Panc1 (cell line): ENCODE measurements at places on chromosomes 12 and 14. TPM values are rescaled to one million over a fixed set of nuclear protein-coding genes. Genes with fewer than 3 reads are reported as not detected.

DNA sequence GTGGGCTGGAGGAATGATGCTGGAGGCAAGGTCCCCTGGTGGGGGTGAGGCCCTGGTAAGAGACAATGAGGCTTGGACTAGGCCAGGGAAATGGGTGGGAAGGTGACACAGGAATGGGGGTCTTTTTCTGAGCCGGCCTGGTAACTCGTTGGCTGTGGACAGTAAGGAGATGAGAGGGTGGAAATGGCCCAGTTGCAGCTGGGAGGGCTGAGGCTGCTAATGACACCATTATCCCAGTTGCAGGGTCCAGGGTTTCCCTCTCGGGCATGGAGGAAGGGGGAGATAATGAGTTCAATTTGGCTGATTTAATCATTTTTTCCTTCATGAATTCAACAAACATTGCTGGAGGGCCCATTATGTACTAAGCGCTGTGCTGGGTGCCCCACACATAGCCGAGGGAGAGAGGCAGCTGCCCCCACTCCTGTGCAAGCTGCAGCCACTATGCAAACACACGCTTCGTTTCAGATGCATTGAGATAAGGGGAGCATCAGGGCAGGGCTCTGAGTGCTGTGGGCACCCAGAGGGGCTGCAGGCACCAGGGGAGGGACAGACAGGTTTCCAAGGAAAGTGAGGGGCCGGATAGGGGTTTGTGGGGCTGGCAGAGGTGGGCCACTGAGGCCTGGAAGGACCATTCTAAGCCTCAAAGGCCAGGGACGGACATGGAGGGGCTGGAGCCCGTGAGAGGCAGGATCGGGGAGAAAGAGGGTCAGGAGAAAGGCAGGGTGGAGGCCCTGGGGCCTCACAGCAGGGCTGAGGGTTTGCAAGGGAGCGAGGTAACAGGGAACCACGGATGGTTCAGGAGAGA is 43.2 kb upstream of the MEG3 start:
- no peak for DNase-seq

DNA sequence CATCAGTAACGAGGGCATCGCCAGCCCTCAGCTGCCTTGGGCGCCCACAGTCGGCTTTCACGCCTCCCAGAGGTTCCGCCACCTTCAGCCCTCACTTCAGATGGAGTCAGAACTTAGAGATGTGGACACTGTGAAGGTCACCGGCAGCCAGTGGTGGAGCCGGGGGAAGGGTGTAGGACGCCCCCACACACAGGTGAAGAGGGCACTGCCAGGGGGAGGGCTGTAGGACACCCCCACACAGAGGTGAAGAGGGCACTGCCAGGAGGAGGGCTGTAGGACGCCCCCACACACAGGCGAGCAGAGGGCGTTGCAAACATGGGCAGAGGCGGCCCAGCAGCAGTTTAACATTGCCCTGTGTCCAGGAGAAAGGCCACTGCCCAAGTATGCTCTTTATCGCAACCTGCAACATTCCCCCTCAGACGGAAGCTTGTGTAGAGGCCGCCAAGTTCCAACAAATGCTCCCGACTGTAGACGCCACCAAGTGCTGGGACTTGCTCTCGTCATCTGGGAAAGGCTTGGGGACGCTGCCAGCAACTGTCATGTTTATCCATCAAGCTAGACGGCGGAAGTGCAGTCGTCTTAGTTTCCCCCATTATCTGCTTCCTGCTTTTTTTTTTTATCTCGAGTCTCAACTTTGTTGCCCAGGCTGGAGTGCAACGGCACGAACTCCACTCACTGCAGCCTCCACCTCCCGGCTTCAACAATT is 4.9 kb upstream of the ANKLE2 start:
- no peak for DNase-seq

GRCh38 chr12:5171701-5172100 is 128.0 kb downstream of the KCNA5 start:
- DNase-seq = peak; percentile 2

- DNase-seq = no peak
Measured at GRCh38 chr12:105887131-105887530, 251.6 kb downstream of the NUAK1 start.

DNA sequence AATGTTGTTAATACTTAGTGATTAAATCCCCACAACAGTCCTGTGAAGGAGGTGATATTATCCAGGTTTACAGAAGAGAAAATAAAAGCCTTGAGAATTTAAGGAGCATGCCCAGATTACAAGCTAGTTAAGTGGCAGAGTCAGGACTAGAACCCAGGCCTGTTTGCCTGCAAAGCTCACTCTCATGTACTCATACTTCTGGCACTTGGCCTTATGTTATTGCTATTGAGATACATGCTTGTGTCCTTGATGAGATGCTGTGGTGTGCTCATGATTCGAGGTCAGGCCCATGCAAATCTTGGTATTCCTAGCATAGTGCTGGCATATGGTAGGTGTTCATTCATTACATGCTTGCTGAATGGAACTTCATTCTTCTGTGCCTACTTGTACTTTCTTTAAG is 7.6 kb upstream of the EID3 start:
- no peak for DNase-seq

DNA sequence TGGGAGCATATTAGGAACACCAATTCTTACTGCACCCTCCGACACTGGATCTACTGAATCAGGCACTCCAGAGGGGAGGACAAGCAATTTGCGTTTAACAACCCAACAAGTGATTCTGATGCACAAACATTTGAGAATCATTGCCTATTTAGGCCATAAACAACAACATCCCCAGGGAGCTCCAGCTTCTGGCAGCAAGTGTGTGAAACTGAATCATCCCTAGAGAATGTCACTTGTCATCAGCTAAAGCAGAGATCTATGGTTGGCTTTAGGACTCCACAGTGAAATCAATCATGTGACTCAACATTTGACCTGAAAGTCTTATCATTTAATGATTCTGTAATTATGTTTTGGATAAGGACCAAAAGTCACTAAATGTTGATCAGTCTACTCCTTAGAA is 505.0 kb upstream of the FLRT2 start:
- DNase-seq = no peak

- no peak for DNase-seq
Measured at GRCh38 chr12:55925870-55926737, 1.6 kb downstream of the PYM1 start.

DNA sequence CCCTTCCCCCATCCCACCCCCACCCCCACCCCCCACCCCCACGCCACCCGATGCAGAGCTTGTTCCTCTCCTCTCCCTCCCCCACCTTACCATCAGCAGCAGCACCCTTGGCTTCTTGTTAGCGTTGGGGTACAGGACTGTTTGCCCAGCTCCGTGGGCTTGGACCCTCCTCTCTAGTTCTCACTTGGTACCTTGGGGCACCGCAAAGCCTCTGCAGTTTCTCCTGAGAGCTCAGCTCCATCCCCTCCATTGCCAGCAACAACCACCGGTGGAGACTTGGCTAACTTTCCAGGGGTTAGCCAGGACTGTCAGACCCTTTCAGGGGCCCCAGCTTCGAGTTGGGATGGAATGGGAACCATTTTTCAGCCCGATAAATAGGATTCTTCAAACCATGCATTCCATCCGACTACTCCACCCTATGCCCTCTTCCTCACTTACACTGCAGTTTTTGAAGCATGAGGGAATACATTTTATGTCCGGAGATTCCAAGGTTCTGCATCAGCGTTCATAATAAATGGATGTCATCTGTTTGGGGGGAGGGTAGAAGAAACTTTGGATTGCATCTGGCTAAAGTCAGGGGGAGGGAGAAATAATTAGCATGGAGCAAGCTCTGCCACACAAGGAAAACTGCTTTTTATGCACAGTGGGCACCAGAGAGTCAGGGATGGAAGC is 1.1 kb downstream of the SCN8A start:
- DNase-seq = no peak

- DNase-seq = no peak
Measured at GRCh38 chr14:58882577-58883018, 244.8 kb downstream of the DACT1 start.

GRCh38 chr12:93006471-93007208 is 77.5 kb upstream of the EEA1 start:
- DNase-seq = no peak

DNA sequence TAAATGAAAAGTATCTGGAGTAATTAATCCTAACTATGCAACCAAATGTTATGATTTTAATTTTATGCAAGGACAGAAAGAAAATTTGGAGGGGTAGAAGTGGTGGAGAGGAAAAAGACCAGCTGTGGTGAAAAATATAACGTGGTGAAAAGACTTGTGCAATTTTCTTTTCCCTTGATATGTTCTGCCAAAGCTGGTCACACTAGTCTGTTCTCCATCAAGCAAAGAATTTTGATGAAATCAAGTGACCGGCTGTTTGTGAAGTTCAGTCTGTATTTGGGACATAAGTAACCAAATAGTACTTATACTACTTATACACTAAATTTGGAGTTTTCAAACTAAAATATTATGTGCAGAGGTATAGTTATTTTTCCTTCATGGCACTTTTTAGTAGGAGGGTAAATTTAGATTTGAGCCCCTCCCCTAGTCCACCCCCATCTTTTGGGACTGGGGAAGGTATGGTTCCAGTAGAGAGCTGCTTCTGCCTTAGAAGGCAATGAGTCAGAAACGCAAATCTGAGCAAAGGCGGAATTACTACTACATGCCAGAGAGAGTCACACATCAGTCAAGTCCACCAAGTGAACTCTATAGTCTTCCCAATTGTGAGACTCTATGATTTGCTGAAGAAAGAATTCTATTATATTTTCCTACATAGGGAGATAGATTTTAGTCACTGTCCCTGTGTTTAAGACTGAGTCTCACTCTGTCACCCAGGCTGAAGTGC is 229.7 kb downstream of the SLC25A21 start:
- no peak for DNase-seq

DNA sequence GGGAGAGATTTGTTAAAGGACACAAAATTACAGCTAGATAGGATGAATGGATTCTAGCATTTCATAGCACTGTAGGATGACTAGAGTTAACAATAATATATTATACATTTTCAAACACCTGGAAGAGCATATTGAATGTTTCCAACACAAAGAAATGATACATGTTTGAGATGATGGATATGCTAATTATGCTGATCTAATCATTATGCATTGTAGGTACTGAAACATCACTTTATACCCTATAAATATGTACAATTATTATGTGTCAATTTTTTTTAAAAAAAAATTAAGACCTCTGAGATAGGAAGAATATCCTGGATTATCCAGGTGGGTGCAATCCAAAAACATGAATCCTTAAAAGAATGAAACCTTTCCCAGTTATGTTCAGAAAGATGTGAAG is 100.3 kb upstream of the CPNE8 start:
- no peak for DNase-seq

DNA sequence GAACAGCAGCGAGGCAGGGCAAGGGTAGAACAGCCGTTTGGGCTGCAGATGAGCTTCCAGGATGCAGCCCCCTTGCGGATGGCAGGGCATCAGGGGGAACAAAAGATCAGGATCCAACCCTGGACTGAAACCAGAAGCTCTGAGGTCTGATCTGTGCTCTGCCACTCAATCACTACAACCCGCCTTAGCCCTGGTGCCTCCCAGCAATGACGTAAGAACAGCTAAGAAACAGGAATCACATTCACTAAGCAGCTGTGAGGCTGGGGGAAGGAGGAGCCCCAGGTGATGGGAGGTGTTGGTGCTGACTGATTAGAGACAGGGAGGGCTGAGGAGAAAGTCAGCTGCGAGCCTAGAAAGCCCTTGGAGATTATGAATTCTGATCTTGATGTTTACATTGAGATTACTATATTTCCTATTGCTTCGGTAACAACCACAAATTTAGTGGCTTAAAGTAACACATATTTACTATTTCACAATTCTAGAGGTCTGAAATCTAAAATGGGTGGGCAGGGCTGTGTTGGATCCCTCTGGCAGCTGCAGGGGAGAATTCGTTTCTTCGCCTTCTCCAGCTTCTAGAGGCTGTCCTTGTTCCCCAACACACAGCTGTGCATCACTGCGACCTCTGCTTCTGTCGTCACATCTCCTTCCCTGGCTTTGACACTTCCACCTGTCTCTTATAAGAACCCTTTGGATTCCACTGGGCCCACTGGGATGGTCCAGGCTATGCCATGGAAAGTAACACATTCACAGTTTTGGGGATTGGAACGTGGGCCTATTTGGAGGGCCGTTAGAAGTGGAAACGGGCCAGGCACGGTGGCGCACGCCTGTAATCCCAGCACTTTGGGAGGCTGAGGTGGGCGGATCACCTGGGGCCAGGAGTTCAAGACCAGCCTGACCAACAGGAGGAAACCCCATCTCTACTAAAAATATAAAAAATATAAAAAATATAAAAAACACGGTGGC is 6.1 kb upstream of the CD9 start:
- DNase-seq = no peak

GLS2 gene
- total RNA-seq = 1.3 TPM

KRT77 gene
- not detected for total RNA-seq

ZDHHC22 gene
- 0.46 TPM for total RNA-seq
